ENCODE measurements at places on chromosomes 4 and X.
A peak's percentile ranks its signal among the peaks of the same experiment; 100 is the strongest.

DNA sequence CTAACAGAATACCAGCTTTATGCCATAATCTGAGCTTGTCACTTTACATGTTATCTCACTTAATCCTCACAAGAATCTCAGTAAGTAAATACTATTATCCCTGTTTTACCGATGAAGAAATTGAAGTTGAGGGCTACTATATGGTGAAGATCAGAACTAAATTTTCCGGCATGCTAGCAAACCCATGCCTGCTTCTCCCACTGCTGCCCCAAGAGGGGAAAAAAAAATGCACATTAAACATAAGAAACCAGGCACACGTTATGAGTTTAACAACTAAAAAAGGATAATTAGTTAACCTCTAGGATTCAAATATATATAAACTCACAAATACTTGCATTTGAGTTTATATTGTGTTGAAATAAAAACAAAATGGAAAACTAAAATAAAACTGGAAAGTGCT is 10.8 kb downstream of the SLC10A7 start:
- no peak for DNase-seq

- DNase-seq = no peak
Measured at GRCh38 chr4:2968381-2968780, 5.0 kb downstream of the GRK4 start.

DNA sequence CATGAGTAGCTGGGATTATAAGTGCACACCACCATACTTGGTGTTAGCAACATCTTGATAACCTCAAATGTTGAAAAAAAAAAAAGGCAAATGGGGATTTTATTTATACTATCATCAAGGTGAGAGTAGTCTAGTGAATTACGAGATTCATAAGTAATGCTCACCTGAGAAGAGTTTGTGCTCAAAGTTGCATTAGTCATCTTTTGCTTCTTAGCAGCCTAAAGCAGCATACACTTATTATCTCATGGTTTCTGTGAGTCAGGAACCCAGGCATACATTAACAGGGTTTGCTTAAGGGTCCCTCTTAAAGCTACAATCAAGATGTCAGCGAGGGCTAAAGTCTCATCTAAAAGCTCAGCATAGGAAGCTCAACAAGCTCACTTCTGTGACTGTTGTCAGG is 8.2 kb upstream of the EXOSC9 start:
- DNase-seq = no peak

DNA sequence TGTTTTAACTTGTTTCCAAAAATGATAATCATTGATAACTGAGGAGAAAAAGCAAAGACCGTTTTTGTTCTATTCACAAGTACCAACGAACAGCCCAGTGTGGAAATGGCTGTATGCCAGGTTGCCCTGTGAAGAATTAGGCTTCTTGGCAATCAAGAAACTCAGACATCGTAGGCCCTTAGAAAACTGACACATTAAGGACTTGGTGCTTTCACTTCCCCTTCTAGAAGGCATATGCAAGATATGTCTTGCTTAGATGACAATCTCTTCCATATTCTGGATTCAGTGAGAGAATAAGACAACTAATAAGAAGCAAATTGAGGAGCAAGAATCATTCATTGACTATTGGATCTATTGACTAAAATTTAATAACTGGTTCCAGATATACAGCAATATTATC is 56.6 kb downstream of the ANAPC10 start:
- DNase-seq = peak; percentile 32

GRCh38 chr4:167421201-167421600 is 186.9 kb upstream of the SPOCK3 start:
- no peak for DNase-seq

- no peak for DNase-seq
Measured at GRCh38 chrX:55149242-55149641, 60.4 kb downstream of the PAGE2 start.

DNA sequence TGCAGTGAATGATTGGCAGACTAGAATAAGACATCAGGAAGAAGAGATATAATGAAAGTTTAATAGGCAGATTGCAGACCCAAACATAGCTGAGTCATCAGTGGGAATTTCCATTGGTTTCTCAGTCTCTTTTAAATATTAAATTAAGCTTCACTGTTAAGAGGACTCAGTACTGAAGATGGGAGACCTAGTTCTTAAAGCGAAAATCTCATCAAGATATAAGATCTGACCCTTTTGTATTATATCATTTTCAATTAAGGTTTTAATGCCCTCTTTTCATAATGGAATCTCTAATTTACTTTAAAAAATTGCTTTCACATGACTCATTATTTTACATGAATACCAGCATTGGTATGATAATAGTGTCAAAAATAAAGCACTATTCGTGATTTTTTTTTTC is 168.9 kb upstream of the ATOH1 start:
- no peak for DNase-seq

GRCh38 chr4:42341518-42342026 is 55.7 kb upstream of the SHISA3 start:
- DNase-seq = no peak
